ENCODE measurements at places on chromosomes 7 and 10.

DNA sequence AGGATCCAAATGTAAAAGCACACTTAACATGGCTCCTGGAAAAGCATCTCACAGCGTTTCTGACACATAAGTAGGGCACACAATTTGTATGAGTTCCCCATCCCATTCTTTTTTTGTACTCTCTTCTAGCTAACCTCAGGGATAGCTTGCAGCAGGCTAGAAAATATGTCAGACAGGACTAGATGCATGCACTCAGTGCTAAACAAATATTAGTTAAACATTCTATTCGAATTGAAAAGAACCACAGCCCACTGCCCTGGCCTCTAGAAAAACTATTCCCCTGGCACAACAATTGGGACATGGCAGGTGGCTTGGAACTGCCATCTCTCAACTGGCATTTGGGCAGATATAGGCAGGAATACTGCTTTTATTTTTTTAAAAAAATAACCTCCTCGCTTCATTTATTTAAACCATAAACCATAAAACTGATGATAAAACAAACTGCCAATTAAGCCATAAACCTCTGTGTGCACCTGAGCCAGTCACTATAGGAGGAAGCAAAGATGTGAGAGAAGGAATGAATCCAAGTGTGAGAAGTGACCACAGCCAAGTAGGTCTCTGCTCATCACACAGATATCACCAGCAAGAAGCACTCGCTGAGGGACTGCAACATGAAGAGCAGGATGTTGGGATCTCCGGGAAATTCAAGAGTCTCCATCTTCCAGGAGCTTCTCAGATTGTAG, 394.1 kb downstream of the NEBL start:
- H3K27me3 ChIP-seq: no peaks in the 10 kb centered on the region
- no peaks in the 10 kb centered on the region for H3K36me3 ChIP-seq
- no peak for DNase-seq
- H3K4me3 ChIP-seq: no peak overlapping the region

- H3K36me3 ChIP-seq: no peaks in the 10 kb centered on the region
- H3K27me3 ChIP-seq: no peaks in the 10 kb centered on the region
- no peak overlapping the region for H3K27ac ChIP-seq
- DNase-seq: no peak
- H3K4me3 ChIP-seq: no peak overlapping the region
Measured at GRCh38 chr7:74473116-74473515, 19.4 kb downstream of the GTF2IRD1 start.

DNA sequence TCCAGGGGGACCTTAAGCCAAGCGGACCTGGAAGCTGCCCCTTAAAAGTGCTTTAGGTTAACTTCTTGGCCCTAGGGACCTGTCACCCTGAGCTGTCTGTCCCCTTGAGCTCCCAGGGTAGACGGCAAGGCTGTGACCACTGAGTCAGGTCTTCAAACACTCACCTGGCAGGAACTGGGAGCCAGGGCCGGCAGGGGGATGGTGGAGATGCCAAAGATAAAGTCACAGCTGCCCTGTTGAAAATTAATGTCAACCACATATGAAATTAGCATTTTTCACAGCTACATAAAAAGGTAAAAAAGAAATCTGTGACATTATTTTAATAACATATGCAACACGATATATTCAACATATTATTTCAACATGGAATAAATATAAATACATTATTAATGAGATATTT, 271.0 kb downstream of the GFRA1 start:
- DNase-seq: no peak
- no peaks in the 10 kb centered on the region for H3K36me3 ChIP-seq
- H3K27me3 ChIP-seq: peaks cover under 1% of the 10 kb centered on the region
- no peak overlapping the region for H3K27ac ChIP-seq
- no peaks in the 10 kb centered on the region for H3K4me1 ChIP-seq

- no peaks in the 10 kb centered on the region for H3K36me3 ChIP-seq
- peaks cover 19% of the 10 kb centered on the region for H3K4me1 ChIP-seq
- DNase-seq: no peak
- H3K4me3 ChIP-seq: no peak overlapping the region
Measured at GRCh38 chr10:63553031-63553430, 31.8 kb downstream of the REEP3 start.

DNA sequence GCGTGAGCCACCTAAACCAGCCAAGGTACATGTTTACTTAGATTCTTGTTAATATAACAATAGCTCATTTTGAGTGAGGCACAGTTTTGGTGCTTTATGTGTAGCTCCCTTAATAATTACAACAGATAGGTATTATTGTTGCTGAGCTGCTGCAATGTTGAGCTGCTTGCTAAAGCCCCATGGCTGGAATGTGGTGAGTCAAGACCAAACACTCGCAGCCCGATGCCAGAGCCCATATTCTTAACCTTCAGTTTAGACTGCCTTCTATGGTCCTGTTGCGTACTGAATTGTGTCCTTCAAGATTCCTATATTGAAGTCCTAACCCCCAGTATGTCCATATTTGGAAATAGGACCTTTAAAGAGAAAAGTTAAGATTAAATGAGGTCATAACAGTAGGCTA, 407.1 kb downstream of the NEBL start:
- no peaks in the 10 kb centered on the region for H3K36me3 ChIP-seq
- H3K27me3 ChIP-seq: no peaks in the 10 kb centered on the region
- H3K27ac ChIP-seq: no peak overlapping the region
- H3K4me1 ChIP-seq: peaks cover 4% of the 10 kb centered on the region
- H3K4me3 ChIP-seq: no peak overlapping the region
- DNase-seq: no peak

- peaks cover 12% of the 10 kb centered on the region for H3K4me1 ChIP-seq
- no peaks in the 10 kb centered on the region for H3K27me3 ChIP-seq
- H3K4me3 ChIP-seq: no peak overlapping the region
- H3K36me3 ChIP-seq: no peaks in the 10 kb centered on the region
- no peak overlapping the region for H3K27ac ChIP-seq
Measured at GRCh38 chr7:44852590-44852989, 4.7 kb upstream of the H2AZ2 start.

- DNase-seq: no peak
- no peaks in the 10 kb centered on the region for H3K27me3 ChIP-seq
- peaks cover 77% of the 10 kb centered on the region for H3K36me3 ChIP-seq
- no peak overlapping the region for H3K27ac ChIP-seq
Measured at GRCh38 chr10:77832238-77832637, 94.3 kb downstream of the DLG5 start.

DNA sequence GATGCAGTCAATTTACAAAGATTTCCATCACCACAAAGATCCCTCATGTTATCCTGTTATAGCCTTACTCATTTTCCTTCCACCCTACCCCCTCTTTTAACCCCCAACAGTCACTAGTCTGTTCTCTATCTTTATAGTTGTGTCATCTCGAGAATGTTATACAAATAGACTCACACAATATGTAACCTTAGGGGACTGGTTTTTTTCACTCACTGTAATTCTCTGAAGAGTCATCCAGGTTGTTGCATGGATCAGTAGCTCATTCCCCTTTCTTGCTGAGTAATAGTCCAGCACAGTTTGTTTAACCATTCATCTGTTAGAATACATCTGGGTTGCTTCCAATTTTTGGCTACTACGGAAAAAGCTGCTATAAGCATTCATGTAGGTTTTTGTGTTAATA, 121.1 kb upstream of the PDE1C start:
- H3K36me3 ChIP-seq: no peaks in the 10 kb centered on the region
- H3K4me3 ChIP-seq: no peak overlapping the region
- no peak for DNase-seq
- H3K4me1 ChIP-seq: no peaks in the 10 kb centered on the region
- no peak overlapping the region for H3K27ac ChIP-seq

GRCh38 chr7:113283861-113284260, 165.5 kb upstream of the SMIM30 start:
- H3K4me3 ChIP-seq: no peak overlapping the region
- H3K27me3 ChIP-seq: no peaks in the 10 kb centered on the region
- H3K27ac ChIP-seq: no peak overlapping the region
- no peaks in the 10 kb centered on the region for H3K36me3 ChIP-seq
- no peak for DNase-seq
- H3K4me1 ChIP-seq: no peaks in the 10 kb centered on the region

DNA sequence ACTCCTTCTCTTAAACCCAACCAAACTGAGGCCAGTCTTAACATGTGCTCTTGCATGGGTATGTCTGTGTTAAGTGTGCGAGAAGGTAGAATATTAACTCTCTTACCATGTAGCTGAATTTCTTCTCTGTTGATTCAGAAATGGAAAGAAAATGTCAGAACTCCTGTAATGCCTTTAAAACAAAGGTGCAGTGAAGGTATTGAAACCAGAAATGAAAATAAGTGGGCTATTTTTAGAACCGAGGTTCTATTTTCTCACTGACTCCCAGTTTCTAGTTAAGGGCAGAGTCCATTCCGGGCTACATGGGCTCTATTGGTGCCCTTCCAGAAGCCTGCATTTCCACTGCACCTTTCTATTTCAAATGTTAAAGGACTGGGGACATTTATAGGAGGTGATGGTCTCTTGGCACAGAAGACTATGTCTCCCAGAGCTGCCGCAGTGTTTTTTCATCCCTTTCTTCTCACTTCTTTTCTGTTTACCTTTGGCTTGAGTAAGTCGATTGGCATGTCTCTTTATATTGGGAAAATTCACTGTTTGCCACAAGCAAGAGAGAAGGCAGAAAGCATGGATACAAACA, 174.9 kb downstream of the LRMDA start:
- no peak for DNase-seq
- no peaks in the 10 kb centered on the region for H3K27me3 ChIP-seq
- H3K4me1 ChIP-seq: no peaks in the 10 kb centered on the region
- no peaks in the 10 kb centered on the region for H3K36me3 ChIP-seq
- no peak overlapping the region for H3K27ac ChIP-seq

- H3K4me3 ChIP-seq: no peak overlapping the region
- H3K27ac ChIP-seq: no peak overlapping the region
- no peak for DNase-seq
- peaks cover 45% of the 10 kb centered on the region for H3K36me3 ChIP-seq
Measured at GRCh38 chr10:95384011-95384704, 93.4 kb upstream of the PDLIM1 start.

- H3K27me3 ChIP-seq: peaks cover 16% of the 10 kb centered on the region
- no peaks in the 10 kb centered on the region for H3K36me3 ChIP-seq
- no peak overlapping the region for H3K27ac ChIP-seq
- H3K4me1 ChIP-seq: peaks cover 7% of the 10 kb centered on the region
- no peak for DNase-seq
- no peak overlapping the region for H3K4me3 ChIP-seq
Measured at GRCh38 chr7:151198945-151199848, 11.1 kb downstream of the H2BK1 start.

- no peaks in the 10 kb centered on the region for H3K36me3 ChIP-seq
- no peaks in the 10 kb centered on the region for H3K27me3 ChIP-seq
- H3K4me3 ChIP-seq: no peak overlapping the region
- no peak overlapping the region for H3K27ac ChIP-seq
Measured at GRCh38 chr10:79941585-79942210, 7.2 kb downstream of the SFTPD start.

GRCh38 chr7:132118641-132119040, 457.6 kb downstream of the PLXNA4 start:
- no peak overlapping the region for H3K4me3 ChIP-seq
- no peaks in the 10 kb centered on the region for H3K36me3 ChIP-seq
- DNase-seq: no peak
- H3K27ac ChIP-seq: no peak overlapping the region
- no peaks in the 10 kb centered on the region for H3K27me3 ChIP-seq
- no peaks in the 10 kb centered on the region for H3K4me1 ChIP-seq

GRCh38 chr10:7233259-7233991, 177.4 kb downstream of the SFMBT2 start:
- H3K27me3 ChIP-seq: no peaks in the 10 kb centered on the region
- peaks cover 5% of the 10 kb centered on the region for H3K4me1 ChIP-seq
- H3K4me3 ChIP-seq: no peak overlapping the region
- no peaks in the 10 kb centered on the region for H3K36me3 ChIP-seq
- peak overlapping the region; percentile 11 for H3K27ac ChIP-seq
- no peak for DNase-seq

DNA sequence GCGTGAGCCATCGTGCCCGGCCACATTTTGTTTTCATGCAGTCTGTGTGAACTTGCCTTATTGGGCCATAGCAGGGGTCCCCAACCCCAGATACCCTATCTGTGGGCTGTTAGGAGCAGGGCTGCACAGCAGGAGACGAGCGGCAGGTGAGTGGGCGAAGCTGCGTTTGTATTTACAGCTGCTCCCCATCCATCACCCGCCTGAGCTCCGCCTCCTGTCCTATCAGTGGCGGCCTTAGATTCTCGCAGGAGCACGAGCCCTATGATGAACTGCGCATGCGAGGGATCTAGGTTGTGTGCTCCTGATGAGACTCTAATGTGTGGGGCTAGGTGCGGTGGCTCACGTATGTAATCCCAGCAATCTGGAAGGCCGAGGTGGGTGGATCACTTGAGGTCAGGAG, 293.9 kb downstream of the CAMK1D start:
- H3K27me3 ChIP-seq: no peaks in the 10 kb centered on the region
- no peaks in the 10 kb centered on the region for H3K36me3 ChIP-seq
- H3K4me3 ChIP-seq: no peak overlapping the region
- no peak for DNase-seq
- H3K27ac ChIP-seq: no peak overlapping the region

- no peak for DNase-seq
- no peak overlapping the region for H3K27ac ChIP-seq
- no peaks in the 10 kb centered on the region for H3K27me3 ChIP-seq
- no peaks in the 10 kb centered on the region for H3K36me3 ChIP-seq
Measured at GRCh38 chr7:102061354-102061945, 225.2 kb upstream of the SH2B2 start.

DNA sequence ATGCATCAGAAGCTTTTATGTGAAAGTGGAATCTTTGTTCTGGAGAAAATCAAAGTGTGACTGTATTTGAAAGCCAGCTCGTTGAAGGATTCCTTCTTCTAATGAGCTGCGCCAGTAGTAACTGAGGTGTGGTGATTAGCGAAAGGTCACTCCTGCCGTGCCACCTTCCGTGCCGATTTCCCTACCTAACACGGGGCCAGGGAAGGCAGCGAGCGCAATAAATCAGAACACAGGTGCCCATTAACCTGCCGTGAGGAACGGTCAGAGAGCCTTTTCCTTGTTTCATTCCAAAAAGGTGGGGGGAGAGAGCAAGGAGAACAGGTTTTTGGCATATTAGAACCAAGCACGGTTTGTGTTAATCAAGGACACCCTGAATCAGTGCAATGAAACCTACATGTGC, 258.0 kb downstream of the CELF2 start:
- no peak overlapping the region for H3K27ac ChIP-seq
- peaks cover 51% of the 10 kb centered on the region for H3K36me3 ChIP-seq
- no peak for DNase-seq
- no peak overlapping the region for H3K4me3 ChIP-seq
- H3K4me1 ChIP-seq: peaks cover 2% of the 10 kb centered on the region
- no peaks in the 10 kb centered on the region for H3K27me3 ChIP-seq

GRCh38 chr7:70498232-70498992, 633.5 kb upstream of the GALNT17 start:
- H3K4me3 ChIP-seq: no peak overlapping the region
- no peak for DNase-seq
- H3K36me3 ChIP-seq: no peaks in the 10 kb centered on the region
- peaks cover 12% of the 10 kb centered on the region for H3K4me1 ChIP-seq
- no peak overlapping the region for H3K27ac ChIP-seq
- no peaks in the 10 kb centered on the region for H3K27me3 ChIP-seq

Data from suprapubic skin (tissue), 4 donors.